ENCODE measurements at places on chromosomes 3 and 15.
A peak's percentile ranks its signal among the peaks of the same experiment; 100 is the strongest.

DNA sequence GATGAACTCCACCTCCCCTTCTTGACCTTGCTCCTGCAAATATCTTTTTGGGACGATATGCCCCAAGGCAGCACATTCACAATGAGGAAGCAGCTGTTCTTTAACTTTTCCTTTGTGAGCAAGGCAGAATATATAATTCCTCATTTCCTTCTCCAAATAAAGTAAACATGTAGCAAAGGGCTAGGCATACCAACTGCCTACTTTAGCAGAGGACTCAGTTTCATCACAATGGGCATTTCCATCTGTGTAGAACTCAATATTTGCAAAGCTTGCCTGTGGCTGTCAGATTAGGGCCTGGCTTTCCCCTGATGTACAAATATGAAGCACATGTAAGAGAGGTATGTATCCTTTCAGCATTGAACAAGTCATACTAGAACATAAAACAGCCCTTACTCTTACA, 366.9 kb downstream of the RSL24D1 start:
- no peaks in the 10 kb centered on the region for H3K36me3 ChIP-seq
- no peak overlapping the region for H3K27ac ChIP-seq
- H3K4me3 ChIP-seq, result no peak overlapping the region
- no peaks in the 10 kb centered on the region for H3K4me1 ChIP-seq
- DNase-seq, result no peak
- H3K27me3 ChIP-seq, result no peaks in the 10 kb centered on the region

GRCh38 chr3:195069501-195070251, 201.3 kb downstream of the XXYLT1 start:
- DNase-seq, result peak; percentile 42
- no peak overlapping the region for H3K4me3 ChIP-seq
- H3K4me1 ChIP-seq, result no peaks in the 10 kb centered on the region
- H3K36me3 ChIP-seq, result peaks cover 12% of the 10 kb centered on the region
- no peak overlapping the region for H3K27ac ChIP-seq

DNA sequence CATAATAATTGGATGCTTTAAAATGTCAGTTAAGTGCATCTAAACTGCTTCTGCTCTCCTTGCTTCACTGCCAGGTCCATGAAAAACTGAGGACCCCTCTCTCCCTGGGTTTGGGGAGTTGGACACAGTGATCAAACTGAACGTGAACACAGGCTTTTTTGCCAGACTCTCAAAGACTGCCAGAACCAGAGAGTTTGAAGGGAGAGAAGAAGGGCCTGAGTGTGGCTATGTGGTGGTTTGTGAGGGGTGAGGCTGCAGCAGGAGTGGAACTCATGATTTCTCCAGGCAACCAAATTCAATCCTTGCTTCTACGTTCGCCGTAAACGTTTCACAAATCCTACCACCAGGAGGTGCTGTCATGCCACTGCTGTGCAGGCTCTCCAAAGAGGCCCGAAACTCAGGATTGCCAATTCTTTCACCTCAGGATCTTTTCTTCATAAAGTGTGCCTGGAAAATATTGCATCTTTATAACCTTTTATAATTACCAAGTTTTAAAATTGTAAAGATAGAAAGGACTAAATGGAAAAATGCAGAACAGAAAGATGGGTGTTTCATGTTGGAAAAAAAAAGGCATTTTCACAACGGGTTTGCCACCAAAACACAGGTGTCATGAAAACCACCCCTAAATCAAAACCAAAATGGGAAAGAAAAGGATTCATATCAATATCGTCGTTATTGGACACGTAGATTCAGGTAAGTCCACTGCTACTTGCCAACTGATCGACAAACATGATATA, 19.7 kb downstream of the TM4SF4 start:
- H3K36me3 ChIP-seq, result no peaks in the 10 kb centered on the region
- DNase-seq, result peak; percentile 60
- no peak overlapping the region for H3K4me3 ChIP-seq
- H3K4me1 ChIP-seq, result no peaks in the 10 kb centered on the region

DNA sequence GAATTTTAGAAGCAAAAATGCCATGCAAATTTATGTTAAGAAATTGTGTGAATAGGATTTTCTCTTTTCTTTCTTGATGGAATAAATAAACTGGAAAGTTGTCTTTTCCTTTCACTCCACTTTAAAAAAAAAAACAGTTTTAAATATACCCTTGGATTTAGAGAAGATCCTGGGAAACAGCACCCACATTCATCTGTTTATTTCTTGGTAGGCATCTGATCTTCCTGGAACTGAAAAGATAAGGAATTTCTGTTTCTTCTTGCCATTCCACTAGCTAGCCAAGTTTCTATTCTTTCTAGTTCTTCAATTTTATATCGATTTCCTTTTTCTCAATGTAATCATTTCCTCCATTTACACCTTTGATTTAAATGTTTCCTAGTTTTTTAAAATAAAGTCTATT, 420.8 kb downstream of the NAALADL2 start:
- DNase-seq, result no peak
- no peak overlapping the region for H3K27ac ChIP-seq
- H3K27me3 ChIP-seq, result no peaks in the 10 kb centered on the region
- no peaks in the 10 kb centered on the region for H3K36me3 ChIP-seq
